Stimulated activated CD8-positive, alpha-beta memory T cell treated with anti-CD3 and anti-CD28 coated beads, Interleukin-4, amount 100 ng/mL, for 1 hour (primary cell): ENCODE measurements at places on chromosomes 3 and 15.

- DNase-seq = no peak
These were observed 83.0 kb upstream of the KCNAB1 start for GRCh38 chr3:156037356-156037755.

DNA sequence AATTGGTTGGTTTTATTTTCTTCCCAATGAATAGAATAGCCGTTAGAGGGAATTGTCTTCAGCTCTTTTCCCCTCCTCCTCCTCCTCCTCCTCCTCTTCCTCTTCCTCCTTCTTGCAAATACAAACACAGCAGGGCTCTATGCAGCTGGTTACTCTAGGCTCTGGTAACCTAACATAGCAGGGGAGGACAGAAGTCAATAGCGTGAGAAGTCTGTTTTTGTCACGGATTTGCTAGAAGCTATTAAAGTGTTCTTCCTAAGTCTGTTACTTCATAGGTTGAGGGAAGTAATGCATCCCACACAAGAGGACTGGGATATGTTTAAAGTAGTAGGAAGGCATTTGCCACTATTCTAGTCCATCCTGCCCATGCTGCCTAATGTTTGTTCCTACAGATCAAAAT is 374.7 kb upstream of the TPRG1 start:
- no peak for DNase-seq

DNA sequence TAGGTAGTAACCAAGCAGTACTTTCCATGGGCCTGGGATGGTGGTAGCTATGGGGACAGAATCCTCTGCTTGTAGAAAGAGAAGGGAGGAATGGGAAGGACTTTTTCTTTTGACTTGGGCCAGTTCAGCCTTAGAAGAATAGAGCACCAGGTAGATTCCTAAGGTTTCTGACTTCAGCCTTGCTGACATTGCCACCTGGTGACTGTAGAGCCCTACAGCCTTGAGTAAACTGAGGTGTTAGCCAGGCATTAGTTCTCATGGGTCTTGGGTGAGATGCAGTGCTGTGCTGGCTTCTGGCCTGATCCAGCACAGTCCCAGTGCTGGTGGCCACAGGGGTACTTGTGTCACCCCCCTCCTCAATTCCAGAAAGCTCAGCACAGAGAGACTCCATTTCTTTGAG is 171.1 kb downstream of the ZBBX start:
- DNase-seq = no peak

GRCh38 chr15:89912145-89912673 is 543 bp downstream of the ARPIN start:
- no peak for DNase-seq

DNA sequence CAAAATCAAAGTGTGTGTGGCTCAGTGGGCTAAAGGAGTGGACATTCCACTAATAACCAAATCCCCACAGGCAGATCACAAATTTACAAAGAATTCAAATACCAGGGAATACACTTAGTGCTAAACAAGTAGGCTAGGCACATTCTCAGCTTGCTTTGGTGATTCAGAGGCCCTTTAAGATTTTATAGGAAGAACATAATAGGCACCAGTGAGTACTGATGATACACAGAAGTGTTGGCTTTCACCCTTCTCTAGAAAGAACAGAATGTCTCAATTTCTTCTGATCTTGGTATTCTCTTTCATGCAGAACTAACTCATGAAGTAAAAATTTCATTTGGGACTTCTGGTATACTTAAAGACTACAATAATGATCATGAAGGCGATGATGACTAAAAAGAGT is 55.0 kb downstream of the POLR2M start:
- DNase-seq = no peak

DNA sequence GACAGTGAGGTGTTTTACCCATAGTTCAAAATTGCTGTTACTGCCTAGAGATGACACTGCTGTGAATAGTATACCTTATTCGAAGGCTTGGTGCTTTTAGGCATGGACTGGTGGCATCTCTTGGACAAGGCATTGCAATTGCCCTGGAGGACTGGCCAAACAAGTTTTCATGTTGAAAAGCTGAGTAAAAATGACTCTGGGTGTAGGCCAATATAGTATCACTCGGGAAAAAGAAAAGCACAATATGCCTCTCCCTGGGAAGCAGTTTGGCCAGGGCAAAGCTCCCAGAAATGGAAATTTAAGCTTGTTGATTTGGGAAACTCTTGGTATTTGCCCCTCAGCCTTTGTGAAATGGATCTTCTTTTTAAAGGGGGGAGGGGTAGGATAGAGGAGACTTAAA is 54.8 kb downstream of the ZNF609 start:
- DNase-seq = no peak

- no peak for DNase-seq
These were observed 84.3 kb upstream of the ABI3BP start for GRCh38 chr3:101077361-101078011.

GRCh38 chr15:27855137-27855536 is 244.0 kb downstream of the OCA2 start:
- DNase-seq = no peak

GRCh38 chr3:78003090-78003489 is 963.2 kb downstream of the ROBO2 start:
- DNase-seq = no peak

GRCh38 chr3:25747033-25747432 is 36.2 kb downstream of the NGLY1 start:
- no peak for DNase-seq

- DNase-seq = no peak
These were observed 19.1 kb downstream of the USP3 start for GRCh38 chr15:63523306-63523990.

DNA sequence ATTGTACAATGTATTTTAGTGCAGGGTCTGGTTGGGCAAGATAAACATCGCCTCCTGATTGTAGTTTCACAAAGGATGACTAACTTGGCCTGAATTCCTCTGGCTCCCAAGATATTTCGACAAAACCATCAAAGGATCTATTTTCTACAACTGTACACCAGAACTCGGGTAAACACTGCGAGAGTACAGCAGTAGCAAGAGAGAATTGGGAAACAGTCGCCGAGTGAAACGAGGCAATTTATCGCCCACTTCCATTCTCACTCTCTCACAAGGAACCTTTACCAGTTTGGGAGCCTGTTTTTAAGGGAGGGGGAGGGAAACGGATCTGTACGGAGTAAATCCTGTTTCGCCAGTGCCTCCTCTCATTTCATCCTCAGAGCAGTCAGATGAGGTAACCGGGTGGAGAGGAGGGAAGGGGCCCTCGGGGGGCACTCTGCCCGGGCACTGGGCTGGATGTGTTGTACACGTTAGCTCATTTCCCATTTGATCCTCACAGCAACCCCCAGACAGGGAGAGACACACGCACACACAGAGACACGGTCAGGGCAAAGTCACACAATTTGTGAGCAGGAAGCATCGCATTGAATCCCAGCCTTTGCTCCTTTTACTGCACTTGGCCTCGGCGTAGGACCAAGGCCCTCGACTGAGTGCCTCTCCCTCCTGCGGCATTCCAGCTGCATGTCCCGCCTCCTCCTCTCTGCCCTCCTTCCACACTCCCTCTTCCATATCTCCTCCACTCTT is 120.1 kb downstream of the LIPC start:
- no peak for DNase-seq

DNA sequence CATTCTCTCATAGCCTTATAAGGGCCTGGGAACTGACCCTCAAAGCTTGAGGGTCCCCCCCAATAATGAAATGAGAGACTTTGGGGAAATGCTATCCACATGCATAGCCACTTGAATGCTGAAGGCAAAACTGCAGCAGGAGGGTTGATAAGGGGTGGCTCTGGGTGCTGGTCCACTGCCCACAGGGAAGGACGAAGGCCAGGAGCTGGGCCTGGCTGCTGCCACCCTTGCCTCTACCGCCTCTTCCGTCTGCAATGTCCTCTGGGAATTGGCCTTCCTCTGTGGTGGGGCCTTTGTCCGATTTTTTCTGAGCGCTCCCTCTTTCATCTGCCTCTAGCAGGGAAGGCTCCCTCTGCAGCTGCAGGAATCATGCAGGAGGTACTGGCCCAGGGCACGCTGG is 41.0 kb downstream of the OCA2 start:
- DNase-seq = no peak

- no peak for DNase-seq
These were observed 36.6 kb downstream of the CD86 start for GRCh38 chr3:122091602-122092295.

- peak; percentile 2 for DNase-seq
These were observed 54.2 kb downstream of the CCDC54 start for GRCh38 chr3:107431246-107432012.

GRCh38 chr15:29934251-29934650 is 112.0 kb upstream of the TJP1 start:
- no peak for DNase-seq

- DNase-seq = no peak
These were observed 20.1 kb downstream of the IFT57 start for GRCh38 chr3:108202080-108202479.

DNA sequence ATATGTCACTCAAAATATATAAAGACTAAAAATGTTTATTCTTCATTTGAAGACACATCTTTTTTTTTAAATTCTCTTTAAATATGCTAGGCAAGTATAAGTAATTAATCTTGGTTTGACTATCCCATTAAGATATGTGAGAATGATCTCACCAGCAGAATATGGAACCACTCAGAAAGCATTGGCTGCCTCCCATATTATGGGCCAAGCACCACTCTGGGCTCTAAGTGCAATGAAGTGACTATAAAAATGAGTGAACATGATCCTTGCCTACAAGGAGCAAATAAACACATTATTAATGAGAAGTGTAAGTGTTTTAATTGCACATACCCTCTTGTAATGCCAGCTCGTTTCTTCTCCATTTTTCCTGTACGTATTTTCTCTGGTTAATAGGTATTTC is 328.5 kb downstream of the NAALADL2 start:
- no peak for DNase-seq

GRCh38 chr15:99305761-99306505 is 54.7 kb downstream of the LRRC28 start:
- DNase-seq = no peak

GRCh38 chr3:188305220-188305619 is 151.3 kb downstream of the LPP start:
- DNase-seq = no peak

DNA sequence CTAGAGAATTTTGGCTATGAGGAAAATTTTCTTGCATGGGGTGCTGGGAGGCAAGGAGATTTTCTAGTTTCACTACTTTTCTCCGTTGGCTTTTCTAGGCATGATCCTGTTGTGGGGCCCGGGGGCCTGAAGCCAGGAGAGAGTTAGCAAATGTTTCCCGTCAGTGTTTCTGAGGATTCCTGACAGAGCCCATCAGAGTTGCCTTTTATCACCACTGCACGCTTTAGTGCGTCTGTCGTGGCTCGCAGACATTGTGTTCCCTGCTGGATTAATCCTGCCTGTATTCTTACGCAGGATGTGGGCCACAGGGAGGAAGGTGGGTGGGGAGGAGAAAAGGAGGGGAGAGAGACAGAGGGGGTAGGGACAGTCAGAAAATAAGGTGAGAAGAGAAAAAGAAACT is 18.1 kb upstream of the BOC start:
- DNase-seq = no peak

DNA sequence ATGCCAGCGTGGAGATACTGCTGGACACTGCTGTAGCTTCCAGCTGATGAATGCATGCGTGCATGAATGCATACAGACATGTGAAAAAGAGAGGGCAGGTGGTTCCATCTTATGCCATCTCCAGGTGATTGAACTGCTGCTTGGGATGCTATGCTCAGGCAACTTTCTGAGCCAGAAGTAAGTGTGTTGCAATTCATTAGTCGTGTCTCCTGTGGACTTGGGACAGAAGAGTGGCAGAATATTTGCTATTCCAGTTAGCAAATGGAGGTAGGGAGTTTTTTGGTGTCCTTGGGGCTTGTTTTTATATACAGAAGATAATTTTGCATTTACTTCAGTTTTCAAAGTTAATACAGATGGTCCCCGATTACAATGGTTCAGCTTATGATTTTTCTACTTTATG is 33.3 kb downstream of the ANKDD1A start:
- DNase-seq = no peak

DNA sequence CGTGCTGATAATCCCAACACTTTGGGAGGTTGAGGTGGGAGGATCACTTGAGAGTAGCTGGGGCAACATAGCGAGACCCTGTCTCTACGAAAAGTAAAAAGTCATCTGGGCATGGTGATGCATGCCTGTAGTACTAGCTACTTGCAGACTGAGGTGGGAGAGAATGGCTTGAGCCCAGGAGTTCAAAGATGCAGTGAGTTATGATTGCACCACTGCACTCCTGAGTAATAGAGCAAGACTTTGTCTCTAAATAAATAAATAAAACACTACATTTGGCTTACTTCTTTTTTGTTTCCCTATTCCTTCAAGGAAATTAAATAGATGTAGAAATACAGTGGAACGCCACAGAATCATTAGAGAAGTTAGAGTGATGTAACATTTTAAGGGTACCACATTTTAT is 20.1 kb upstream of the LDHAL6B start:
- DNase-seq = no peak

- no peak for DNase-seq
These were observed 434.2 kb upstream of the SUCLG2 start for GRCh38 chr3:68088636-68089035.

GRCh38 chr15:44656298-44656697 is 7.2 kb downstream of the SPG11 start:
- DNase-seq = no peak

DNA sequence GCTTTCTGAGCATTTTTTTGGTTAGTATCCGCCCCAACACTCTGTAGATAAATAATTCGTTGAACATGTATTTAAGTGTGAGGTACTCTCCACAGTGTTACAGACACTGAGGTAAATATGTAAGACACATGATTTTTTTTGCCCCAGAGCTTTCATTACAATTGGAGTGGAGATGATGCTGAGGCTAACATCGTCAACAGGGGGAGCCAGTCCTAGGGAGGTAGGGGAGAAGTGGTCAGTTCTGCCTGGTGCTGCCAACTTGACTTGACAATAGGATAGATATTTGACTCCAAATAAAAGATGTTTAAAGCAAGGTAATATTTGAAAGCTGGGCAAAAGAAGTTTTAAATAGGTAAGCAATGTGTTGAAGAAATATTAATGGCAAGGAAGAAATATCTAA is 295.7 kb downstream of the UNC13C start:
- no peak for DNase-seq

GRCh38 chr15:48823706-48824105 is 12.8 kb upstream of the CEP152 start:
- no peak for DNase-seq

- DNase-seq = no peak
These were observed 93.9 kb downstream of the CPN2 start for GRCh38 chr3:194257151-194257621.
